Suprapubic skin (tissue), 4 donors: ENCODE measurements at places on chromosomes 7 and 10.

- no peaks in the 10 kb centered on the region for H3K27me3 ChIP-seq
- H3K4me3 ChIP-seq = no peak overlapping the region
- H3K36me3 ChIP-seq = no peaks in the 10 kb centered on the region
Measured at GRCh38 chr10:19250546-19250945, 201.9 kb downstream of the MALRD1 start.

- no peak overlapping the region for H3K4me3 ChIP-seq
- DNase-seq = no peak
Measured at GRCh38 chr10:113169111-113169510, 219.1 kb downstream of the TCF7L2 start.

DNA sequence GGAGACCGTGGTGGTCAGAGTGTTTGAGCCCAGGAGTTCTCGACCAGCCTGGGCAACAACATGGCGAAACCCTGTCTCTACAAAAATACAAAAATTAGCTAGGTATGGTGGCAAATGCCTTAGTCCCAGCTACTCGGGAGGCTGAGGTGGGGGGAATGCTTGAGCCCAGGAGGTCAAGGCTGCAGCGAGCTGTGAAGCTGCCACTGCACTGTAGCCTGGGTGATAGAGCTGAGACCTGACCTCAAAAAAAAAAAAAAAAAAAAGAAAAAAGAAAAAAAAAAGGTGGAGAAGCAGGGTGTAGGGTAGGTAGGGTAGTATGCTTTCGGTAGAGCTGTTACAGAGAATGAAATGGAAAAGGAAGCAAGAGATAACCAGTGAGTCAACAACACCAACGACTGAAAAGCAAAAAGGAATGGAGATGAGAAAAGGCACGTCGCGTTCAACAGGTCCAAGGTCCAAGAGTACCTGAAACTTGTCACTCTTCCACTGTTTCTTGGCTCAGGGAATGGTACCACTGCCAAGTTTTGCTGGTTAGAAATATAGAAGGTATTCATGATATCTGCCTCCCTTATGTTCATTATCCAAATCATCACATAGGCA lies 4.3 kb upstream of the RSBN1L start:
- peaks cover 32% of the 10 kb centered on the region for H3K4me1 ChIP-seq
- H3K27ac ChIP-seq = no peak overlapping the region
- H3K36me3 ChIP-seq = peaks cover 4% of the 10 kb centered on the region
- DNase-seq = no peak
- H3K4me3 ChIP-seq = no peak overlapping the region
- H3K27me3 ChIP-seq = no peaks in the 10 kb centered on the region

DNA sequence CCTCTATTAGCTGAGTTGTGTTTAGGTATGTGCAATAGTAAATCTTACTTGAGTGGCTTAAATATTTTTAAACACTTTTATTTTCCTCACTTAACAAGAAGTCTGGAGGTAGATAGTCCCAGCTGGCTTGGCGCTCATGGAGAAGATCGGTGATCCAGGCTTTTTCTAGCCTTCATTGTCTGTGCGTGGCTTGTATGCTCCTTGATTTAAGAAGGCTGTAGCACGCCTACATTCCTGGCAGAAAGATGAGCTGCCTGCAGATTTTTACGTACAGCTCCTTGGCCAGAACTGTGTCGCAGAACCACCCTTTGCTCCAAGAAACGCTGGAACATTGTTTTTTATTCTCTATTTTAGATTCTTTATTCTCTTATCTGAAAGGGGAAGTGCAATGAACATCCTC lies 284.1 kb downstream of the KIF20B start:
- DNase-seq = no peak
- no peaks in the 10 kb centered on the region for H3K36me3 ChIP-seq

- DNase-seq = no peak
- no peaks in the 10 kb centered on the region for H3K36me3 ChIP-seq
- no peak overlapping the region for H3K4me3 ChIP-seq
- no peak overlapping the region for H3K27ac ChIP-seq
Measured at GRCh38 chr7:109582211-109582610, 1012.5 kb downstream of the DNAJB9 start.

DNA sequence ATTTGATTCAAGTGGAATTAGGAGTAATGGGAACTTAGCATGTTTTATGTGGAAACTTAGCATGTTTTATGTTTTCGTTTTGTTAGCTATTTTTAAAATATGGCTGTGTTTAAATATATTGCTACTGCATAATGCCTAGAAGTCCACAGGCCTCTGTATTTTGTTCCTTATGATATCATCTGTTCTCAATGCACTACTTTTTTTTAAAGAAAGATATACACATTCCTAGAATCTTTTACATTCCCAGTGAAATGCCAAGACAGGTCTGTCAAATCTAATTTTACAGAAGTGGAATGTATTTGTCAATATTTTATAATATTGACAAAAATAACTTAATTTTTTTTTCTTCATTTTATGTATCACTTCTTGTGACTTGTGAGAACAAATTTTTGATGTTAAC lies 51.6 kb downstream of the ST7 start:
- no peaks in the 10 kb centered on the region for H3K27me3 ChIP-seq
- no peak for DNase-seq
- no peaks in the 10 kb centered on the region for H3K36me3 ChIP-seq
- H3K27ac ChIP-seq = no peak overlapping the region
- H3K4me3 ChIP-seq = no peak overlapping the region

DNA sequence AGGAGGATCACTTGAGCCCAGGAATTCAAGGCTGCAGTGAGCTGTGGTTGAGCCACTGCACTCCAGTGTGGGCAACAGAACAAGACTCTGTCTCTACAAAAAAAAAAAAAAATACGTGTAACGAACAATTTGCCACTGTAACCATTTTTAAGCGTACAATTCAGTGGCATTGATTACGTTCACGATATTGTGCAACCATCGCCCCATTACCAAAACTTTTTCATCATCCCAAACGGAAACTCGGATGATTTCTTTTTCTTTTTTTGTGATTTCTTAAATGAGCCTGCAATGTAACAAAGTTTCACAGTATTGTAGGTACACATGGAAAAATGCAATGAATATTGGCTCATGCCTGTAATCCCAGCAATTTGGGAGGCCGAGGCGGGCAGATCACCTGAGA lies 9.5 kb downstream of the GRIFIN start:
- H3K27ac ChIP-seq = no peak overlapping the region
- no peak overlapping the region for H3K4me3 ChIP-seq
- DNase-seq = no peak
- no peaks in the 10 kb centered on the region for H3K27me3 ChIP-seq
- no peaks in the 10 kb centered on the region for H3K36me3 ChIP-seq

DNA sequence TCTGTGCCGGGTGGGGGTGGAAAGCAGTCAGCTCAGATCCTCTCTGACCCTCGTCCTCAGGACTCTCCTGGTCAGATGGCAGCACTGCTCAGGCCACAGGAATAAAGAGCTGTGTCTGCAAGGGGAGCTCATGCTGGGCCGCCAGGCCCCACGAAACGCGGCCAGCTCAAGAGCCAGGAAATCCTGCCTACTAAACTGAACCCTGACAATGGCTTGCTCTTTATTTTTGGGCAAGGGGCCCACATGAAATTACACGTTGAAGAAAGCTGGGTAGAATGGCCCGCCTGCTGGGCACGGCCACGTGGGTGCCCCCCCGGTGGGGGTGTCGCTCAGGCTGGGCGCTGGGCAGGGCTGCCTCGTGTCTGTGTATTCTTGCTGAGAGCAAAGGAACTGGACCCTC lies 103.0 kb downstream of the ITIH5 start:
- peaks cover 35% of the 10 kb centered on the region for H3K4me1 ChIP-seq
- no peak overlapping the region for H3K4me3 ChIP-seq
- no peak overlapping the region for H3K27ac ChIP-seq
- no peak for DNase-seq
- H3K36me3 ChIP-seq = no peaks in the 10 kb centered on the region
- H3K27me3 ChIP-seq = no peaks in the 10 kb centered on the region

- H3K36me3 ChIP-seq = no peaks in the 10 kb centered on the region
- H3K27ac ChIP-seq = no peak overlapping the region
- no peak overlapping the region for H3K4me3 ChIP-seq
Measured at GRCh38 chr10:27819781-27820531, 74.3 kb upstream of the MKX start.

GRCh38 chr7:112985377-112985987 lies 101.1 kb downstream of the GPR85 start:
- no peak for DNase-seq
- H3K36me3 ChIP-seq = no peaks in the 10 kb centered on the region
- H3K27me3 ChIP-seq = no peaks in the 10 kb centered on the region
- H3K27ac ChIP-seq = no peak overlapping the region
- H3K4me3 ChIP-seq = no peak overlapping the region

DNA sequence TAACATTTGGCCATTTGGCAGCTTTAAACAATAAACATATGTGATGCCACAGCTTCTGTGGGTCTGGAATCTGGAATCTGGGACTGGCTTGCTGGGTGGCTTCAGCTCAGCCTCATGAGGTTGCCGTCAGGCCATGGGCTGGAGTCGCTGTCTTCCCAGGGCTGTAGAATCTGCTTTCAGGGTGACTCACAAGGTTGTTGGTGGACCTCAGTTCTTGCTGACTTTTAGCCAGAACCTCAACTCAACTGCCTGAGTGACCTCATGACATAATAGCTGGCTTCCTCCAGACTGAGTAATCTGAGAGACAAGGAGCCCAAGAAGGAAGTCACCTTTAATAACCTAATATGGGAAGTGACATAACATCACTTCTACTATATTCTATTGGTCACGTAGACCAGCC lies 44.6 kb upstream of the TSPAN13 start:
- H3K36me3 ChIP-seq = peaks cover 32% of the 10 kb centered on the region
- no peaks in the 10 kb centered on the region for H3K27me3 ChIP-seq

DNA sequence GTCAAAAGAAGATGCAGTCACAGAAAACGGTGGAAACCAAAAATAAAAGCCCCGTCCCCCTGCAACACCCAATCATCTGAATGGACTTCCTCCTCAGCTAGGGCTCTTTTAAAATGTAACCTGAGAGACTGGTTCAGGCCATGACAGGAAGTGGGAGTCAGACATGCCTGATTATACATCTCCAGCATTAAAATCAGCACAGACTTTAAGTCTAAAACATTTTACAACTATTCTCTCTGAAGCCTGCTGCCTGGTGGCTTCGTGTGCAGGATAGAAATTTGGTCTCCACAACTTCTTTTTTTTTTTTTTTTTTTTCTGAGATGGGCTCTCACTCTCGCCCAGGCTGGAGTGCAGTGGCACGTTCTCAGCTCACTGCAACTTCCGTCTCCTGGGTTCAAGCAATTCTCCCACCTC lies 30.3 kb downstream of the HACD1 start:
- no peak overlapping the region for H3K27ac ChIP-seq
- no peaks in the 10 kb centered on the region for H3K27me3 ChIP-seq
- no peak overlapping the region for H3K4me3 ChIP-seq
- no peaks in the 10 kb centered on the region for H3K36me3 ChIP-seq

DNA sequence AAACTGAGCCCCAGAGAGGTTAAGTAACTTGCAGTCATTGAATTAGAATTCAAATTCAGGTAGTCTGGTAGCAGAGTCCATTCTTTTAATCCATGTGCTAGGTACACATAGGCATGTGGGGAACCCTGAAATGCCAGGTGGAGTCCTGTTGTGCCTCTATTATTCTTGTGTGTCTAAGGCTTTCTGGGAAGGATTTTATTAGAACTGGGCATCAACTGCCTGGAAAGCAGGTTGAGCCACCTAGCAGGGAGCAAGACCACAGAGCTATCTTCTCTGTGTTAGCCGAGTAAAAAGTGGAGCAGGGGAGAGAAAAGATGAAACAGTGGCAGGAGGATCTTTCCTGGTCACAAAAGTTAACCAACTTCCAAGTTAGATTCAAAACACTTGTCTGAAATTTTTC lies 494.6 kb downstream of the LRMDA start:
- H3K4me3 ChIP-seq = no peak overlapping the region
- no peak overlapping the region for H3K27ac ChIP-seq
- no peaks in the 10 kb centered on the region for H3K27me3 ChIP-seq
- no peak for DNase-seq
- H3K36me3 ChIP-seq = no peaks in the 10 kb centered on the region

GRCh38 chr7:92313055-92313454 lies 67.3 kb downstream of the ANKIB1 start:
- no peaks in the 10 kb centered on the region for H3K4me1 ChIP-seq
- no peak overlapping the region for H3K27ac ChIP-seq

- peaks cover 41% of the 10 kb centered on the region for H3K4me1 ChIP-seq
- no peaks in the 10 kb centered on the region for H3K27me3 ChIP-seq
- H3K27ac ChIP-seq = peak overlapping the region; percentile 78
Measured at GRCh38 chr7:47328392-47329319, 253.3 kb downstream of the TNS3 start.

DNA sequence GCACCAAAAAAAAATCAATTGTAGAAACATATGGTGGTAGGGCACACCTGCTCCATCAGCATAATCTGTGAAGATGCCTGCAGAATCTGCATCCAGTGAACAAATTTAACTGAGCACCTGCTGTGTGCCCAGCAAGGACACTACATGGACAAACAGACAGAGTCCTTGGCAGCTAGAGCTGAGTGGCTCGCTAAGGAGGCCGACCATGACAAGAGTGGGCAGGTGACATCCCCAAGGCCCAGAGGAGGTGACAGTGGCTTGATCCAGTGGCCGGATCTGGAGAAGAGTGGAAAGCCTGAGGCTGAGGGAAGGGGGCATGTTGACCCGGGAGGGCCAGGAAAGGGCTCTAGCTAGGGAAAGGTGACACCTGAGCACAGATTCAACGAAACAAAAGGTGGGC lies 68.1 kb downstream of the MAD1L1 start:
- no peak overlapping the region for H3K27ac ChIP-seq
- no peaks in the 10 kb centered on the region for H3K27me3 ChIP-seq
- no peak overlapping the region for H3K4me3 ChIP-seq
- DNase-seq = no peak
- H3K4me1 ChIP-seq = peaks cover 5% of the 10 kb centered on the region
- peaks cover 3% of the 10 kb centered on the region for H3K36me3 ChIP-seq

DNA sequence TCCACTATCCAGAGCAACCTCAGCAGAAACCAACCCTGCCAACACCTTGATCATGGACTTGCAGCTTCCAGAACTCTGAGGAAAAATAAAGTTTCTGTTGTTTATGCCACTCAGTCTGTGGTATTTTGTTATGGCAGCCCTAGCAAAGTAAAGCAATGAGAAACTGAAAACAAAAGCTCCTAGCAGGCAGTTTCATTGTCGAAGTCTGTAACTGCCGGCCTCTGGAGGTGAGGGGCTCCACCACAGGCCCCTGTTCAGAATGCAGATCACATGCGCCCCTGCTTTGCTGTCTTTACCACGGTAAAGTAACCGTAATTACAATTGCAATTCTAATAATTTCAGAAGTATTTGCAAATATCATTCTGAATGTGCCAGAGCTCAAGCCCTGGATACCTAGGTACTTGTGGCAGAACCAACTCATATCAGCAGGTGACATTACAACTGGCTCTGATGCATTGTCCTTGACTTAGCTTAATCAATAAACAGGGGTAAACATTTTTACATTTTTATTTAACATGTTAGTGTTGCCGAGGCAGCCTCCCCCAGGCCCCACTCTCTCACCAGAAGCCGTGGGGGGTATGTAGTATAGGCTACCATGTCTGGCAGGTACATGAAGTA lies 193.2 kb downstream of the ELMO1 start:
- no peak overlapping the region for H3K27ac ChIP-seq
- peaks cover 17% of the 10 kb centered on the region for H3K4me1 ChIP-seq
- H3K36me3 ChIP-seq = no peaks in the 10 kb centered on the region
- H3K4me3 ChIP-seq = no peak overlapping the region
- H3K27me3 ChIP-seq = no peaks in the 10 kb centered on the region

GRCh38 chr10:110226543-110226925 lies 19.1 kb downstream of the MXI1 start:
- DNase-seq = peak; percentile 95
- no peaks in the 10 kb centered on the region for H3K27me3 ChIP-seq
- H3K4me3 ChIP-seq = peak overlapping the region; percentile 81
- H3K27ac ChIP-seq = peak overlapping the region; percentile 97
- H3K4me1 ChIP-seq = peaks cover 24% of the 10 kb centered on the region

GRCh38 chr10:78254013-78254412 lies 220.3 kb downstream of the RPS24 start:
- no peak overlapping the region for H3K27ac ChIP-seq
- DNase-seq = no peak
- H3K4me1 ChIP-seq = no peaks in the 10 kb centered on the region
- H3K27me3 ChIP-seq = no peaks in the 10 kb centered on the region
- H3K4me3 ChIP-seq = no peak overlapping the region
- H3K36me3 ChIP-seq = no peaks in the 10 kb centered on the region
